ENCODE measurements at places on chromosomes 13 and 19. TPM values are rescaled to one million over a fixed set of nuclear protein-coding genes. Genes with fewer than 3 reads are reported as not detected.

DNA sequence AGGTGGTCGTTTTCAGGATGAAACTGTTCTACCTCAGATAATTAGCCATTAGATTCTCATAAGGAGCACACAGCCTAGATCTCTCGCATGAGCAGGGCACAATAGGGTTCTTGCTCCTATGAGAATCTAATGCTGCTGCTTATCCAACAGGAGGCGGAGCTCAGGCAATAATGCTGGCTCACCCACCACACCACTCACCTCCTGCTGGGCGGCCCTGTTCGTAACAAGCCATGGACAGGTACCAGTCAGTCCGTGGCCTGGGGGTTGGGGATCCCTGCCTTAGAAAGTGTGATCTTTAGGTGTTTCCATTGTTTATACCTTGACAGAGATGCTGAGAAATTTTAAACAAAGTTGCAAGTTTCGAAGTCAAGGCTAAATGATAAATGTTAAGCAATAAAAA lies 344.6 kb upstream of the HTR2A start:
- no peaks in the 10 kb centered on the region for H3K36me3 ChIP-seq
- H3K4me1 ChIP-seq: no peaks in the 10 kb centered on the region
- H3K27ac ChIP-seq: no peak overlapping the region
- no peaks in the 10 kb centered on the region for H3K27me3 ChIP-seq
- H3K4me3 ChIP-seq: no peak overlapping the region
- no peak for DNase-seq

GRCh38 chr13:40230833-40231266 lies 435.6 kb downstream of the FOXO1 start:
- no peaks in the 10 kb centered on the region for H3K27me3 ChIP-seq
- H3K4me1 ChIP-seq: peaks cover 59% of the 10 kb centered on the region
- no peaks in the 10 kb centered on the region for H3K36me3 ChIP-seq
- H3K4me3 ChIP-seq: no peak overlapping the region
- no peak for DNase-seq
- peak overlapping the region; percentile 18 for H3K27ac ChIP-seq

DNA sequence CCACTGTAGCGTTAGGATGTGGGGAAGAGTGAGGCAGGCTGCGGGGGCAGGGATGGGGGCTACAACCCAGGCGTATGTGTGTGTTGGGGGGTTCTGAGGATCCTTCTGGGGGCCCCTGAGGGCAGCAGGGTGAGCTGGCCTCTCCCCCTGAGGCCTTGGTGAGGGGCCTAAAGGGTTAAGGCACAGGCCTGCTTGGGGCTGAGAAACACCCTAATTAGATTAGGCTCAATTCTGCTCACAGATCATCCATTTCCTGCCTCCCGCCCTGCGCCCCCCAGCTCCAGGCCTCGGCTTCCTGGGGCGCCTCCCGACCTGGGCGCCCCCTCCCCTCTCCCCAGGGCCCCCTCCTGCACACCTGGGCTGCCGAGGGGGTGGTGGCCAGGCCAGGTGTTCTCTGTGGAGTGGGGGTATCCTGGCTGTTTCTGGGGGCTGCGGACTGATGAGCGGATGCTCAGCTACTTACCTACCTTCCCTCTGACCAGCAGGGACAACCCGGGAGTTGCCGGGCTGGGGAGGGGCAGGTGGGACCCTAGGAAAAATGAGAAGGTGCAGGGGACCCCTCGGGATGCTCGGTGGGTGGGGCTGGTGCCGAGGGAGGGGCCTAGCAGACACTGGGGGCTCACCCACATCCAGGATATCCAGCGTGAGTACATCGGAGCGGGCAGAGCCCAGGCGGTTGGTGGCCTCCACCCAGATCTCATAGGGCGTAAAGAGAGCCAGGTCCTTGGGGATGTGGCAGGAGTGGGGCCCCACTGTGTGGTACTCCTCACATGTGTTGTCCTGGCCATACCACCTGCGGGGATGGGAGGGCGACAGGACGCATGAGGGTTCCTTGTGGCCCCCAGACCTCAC lies 8.6 kb downstream of the CRLF1 start:
- H3K27ac ChIP-seq: no peak overlapping the region
- H3K27me3 ChIP-seq: peaks cover 64% of the 10 kb centered on the region
- no peak for DNase-seq
- H3K36me3 ChIP-seq: no peaks in the 10 kb centered on the region
- H3K4me3 ChIP-seq: no peak overlapping the region

DNA sequence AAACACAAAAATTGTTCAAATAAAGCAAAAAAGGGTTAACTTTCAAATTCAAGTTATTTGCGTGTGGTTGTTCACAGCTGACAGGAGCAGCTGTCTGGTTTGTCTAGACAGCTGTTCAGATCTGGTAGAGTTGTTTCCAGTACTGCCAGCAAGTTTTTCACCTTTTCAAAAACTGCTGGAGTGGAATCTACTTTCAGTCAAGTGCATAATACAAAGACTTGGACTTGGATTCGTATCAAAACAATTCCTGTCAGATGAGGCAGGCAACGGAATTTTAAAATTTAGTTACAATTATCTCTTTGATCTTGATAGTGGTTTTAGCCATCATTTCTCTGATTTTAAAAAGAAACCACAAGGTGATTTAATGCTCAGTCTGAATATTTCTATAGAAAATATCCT lies 51.7 kb upstream of the EEF1AKMT1 start:
- no peak overlapping the region for H3K27ac ChIP-seq
- H3K4me3 ChIP-seq: no peak overlapping the region
- peaks cover 5% of the 10 kb centered on the region for H3K36me3 ChIP-seq
- H3K27me3 ChIP-seq: no peaks in the 10 kb centered on the region
- peaks cover 26% of the 10 kb centered on the region for H3K4me1 ChIP-seq
- no peak for DNase-seq

- H3K27ac ChIP-seq: peak overlapping the region; percentile 81
- DNase-seq: peak; percentile 73
- no peaks in the 10 kb centered on the region for H3K36me3 ChIP-seq
- H3K4me3 ChIP-seq: no peak overlapping the region
- H3K27me3 ChIP-seq: no peaks in the 10 kb centered on the region
Observed at GRCh38 chr19:35438527-35438926, 9.5 kb upstream of the FFAR2 start.

- no peak overlapping the region for H3K4me3 ChIP-seq
- no peaks in the 10 kb centered on the region for H3K4me1 ChIP-seq
- no peak for DNase-seq
- peaks cover 24% of the 10 kb centered on the region for H3K27me3 ChIP-seq
Observed at GRCh38 chr19:54029930-54030490, 33.7 kb downstream of the VSTM1 start.

DNA sequence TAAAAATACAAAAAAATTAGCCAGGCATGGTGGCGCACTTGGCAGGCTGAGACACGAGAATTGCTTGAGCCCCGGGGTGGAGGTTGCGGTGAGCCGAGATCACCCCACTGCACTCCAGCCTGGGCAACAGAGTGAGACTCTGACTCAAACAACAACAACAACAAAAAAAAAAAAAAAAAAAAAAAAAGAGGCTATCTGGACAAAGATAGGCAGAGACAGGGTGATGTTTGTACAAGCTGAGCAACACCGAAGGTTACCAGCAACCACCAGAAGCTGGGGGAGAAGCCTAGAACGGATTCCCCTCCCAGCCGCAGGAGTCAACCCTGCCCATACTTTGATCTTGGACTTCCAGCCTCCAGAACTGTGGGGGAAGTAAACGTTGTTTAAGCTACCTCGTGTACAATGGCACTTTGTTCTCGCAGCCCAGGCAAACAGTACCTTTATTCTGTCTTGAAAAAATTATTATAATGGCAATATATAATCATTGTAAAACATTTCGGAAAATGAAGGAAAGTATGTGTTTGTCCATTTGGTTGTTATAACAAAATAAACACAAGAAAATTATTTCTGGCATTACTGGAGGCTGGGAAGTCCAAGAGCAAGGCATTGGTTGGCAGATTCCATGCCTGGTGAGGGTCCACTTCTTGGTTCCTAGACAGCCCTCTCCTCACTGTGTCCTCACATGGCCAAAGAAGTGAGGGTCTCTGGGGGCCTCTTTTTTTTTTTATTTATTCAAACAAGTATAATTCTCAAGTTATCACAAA lies 39.8 kb upstream of the LATS2 start:
- H3K27ac ChIP-seq: no peak overlapping the region
- H3K4me3 ChIP-seq: no peak overlapping the region
- no peak for DNase-seq
- H3K4me1 ChIP-seq: peaks cover 1% of the 10 kb centered on the region
- H3K36me3 ChIP-seq: no peaks in the 10 kb centered on the region

DNA sequence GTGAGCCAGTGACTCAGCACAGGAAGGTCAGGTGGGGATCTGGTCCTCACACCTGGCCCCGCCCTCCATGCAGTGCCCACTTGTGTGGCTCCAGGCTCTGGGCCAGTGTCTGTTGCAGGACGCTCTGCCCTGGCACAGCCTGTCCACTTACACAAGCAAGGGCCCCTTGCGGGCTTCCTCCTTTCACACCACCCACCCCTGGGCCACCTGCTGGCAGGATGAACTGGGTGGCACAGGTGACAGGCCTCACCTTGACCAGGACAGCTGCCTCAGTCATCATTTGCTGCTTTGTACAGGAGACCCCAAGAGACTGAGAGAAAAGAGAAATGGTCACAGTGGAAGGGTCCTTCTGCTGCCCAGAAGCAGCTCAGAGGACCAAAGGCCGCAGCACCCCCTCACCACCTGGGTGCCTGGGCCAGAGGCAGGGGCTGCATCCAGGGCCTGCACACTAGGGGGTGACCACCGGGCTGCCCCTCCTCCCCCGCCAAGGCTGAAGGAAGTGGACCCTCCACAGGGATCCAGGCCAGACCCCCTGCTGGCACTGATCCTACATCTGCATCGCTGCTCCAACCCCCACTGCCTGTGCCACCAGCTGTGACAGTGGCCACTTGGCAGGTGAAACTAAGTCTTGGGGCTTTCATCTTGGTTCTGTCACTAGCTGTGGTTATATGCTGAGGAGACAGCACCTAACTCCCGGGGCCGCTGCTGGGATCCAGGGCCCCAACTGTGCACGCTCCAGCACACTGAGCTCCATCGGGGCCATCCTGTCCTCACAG lies 110.3 kb downstream of the TUBA3C start:
- no peak for DNase-seq
- H3K4me3 ChIP-seq: no peak overlapping the region
- no peak overlapping the region for H3K27ac ChIP-seq
- no peaks in the 10 kb centered on the region for H3K27me3 ChIP-seq
- H3K4me1 ChIP-seq: no peaks in the 10 kb centered on the region

DNA sequence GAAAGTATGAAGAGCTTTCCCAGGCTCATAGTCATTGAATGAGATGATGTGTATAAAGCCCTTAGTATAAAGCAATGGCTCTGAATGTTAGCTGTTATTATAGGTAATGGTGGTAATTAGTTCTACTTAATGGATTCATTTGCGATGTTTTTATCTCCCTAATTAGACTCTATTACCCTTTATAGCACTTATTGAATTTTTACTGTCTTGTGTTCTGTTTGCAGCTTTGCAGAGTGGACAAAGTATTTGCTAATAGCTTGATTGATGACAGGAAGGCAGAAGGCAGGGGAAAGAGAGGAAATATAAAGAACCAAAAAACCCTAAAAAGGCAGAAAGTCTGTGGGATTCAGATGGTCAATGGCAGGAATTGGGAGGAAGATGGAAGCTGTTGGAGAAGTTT lies 524.4 kb upstream of the SPRY2 start:
- H3K4me1 ChIP-seq: peaks cover 22% of the 10 kb centered on the region
- H3K36me3 ChIP-seq: no peaks in the 10 kb centered on the region
- no peaks in the 10 kb centered on the region for H3K27me3 ChIP-seq
- H3K4me3 ChIP-seq: no peak overlapping the region
- H3K27ac ChIP-seq: no peak overlapping the region
- DNase-seq: no peak

- DNase-seq: no peak
- H3K4me1 ChIP-seq: no peaks in the 10 kb centered on the region
- H3K4me3 ChIP-seq: no peak overlapping the region
- H3K27me3 ChIP-seq: peaks cover 5% of the 10 kb centered on the region
- no peaks in the 10 kb centered on the region for H3K36me3 ChIP-seq
Observed at GRCh38 chr13:96216543-96216942, 126.6 kb downstream of the HS6ST3 start.

DNA sequence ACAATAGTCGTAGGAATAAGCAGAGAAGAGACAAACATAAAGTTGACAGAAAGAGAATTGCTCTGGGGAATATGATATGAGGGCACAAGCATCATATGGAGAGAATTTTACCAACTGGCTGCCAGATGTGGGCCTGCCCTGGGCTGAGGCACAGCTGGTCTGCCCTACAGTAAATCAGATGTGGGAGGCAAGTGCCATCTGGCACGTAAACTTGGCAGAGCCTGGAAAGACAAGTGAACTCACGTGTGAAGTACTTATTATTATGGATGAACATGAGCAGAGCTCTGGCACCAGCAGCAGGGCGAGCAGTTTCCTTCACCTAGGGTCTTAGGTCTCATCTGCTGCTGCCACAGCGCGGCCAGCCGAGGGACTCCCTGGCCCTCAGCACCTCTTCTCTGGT lies 20.6 kb downstream of the PCDH8 start:
- H3K27me3 ChIP-seq: peaks cover 27% of the 10 kb centered on the region
- H3K27ac ChIP-seq: no peak overlapping the region
- no peak for DNase-seq
- H3K4me1 ChIP-seq: no peaks in the 10 kb centered on the region

Gene CACNG7
- 0.76 TPM for total RNA-seq
